ENCODE measurements at places on chromosomes 1 and 21.

DNA sequence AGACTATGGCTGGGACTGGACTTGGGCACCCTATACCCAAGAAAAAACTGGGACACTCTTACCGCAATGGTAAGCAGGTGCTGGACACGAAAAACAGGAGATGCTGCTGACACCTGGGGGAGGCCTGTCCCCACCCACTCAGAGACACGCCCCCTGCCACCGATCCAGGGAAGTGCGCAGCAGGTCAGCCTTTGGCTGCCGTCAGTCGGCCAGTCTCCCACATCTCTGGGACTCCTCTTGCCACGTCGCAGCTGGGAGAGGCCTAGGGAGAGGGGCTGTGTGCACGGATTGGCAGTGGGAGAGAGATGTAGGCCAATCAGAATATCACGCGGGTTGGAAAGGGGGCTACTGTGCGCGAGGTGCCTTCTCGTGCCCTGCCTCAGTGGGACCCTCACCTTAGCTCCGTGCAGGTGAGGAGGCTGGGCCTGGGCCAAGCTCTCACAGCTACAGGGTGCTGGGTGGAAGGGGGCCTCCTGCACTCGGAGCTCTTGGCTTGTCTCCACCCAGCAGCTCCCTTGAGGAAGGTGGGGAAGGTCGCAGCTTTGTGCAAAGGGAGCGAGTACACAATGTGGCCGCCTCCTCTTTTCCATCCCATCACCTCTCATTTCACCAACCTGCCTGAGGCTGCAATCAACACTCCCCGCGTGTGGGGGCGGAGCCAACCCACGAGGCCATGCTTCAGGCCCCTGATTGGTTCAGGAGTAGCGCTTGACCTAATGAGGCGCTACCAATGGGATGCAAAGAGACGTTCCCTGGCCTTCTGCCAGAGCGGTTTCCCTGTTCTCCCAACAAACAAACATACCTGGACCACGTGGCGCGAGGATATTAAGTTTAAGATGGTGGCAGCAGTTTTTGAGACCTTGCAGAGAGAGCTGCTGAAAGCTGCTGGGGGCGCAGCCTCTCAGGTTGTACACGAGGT, 25.7 kb upstream of the LDLRAP1 start:
- DNase-seq, result no peak

DNA sequence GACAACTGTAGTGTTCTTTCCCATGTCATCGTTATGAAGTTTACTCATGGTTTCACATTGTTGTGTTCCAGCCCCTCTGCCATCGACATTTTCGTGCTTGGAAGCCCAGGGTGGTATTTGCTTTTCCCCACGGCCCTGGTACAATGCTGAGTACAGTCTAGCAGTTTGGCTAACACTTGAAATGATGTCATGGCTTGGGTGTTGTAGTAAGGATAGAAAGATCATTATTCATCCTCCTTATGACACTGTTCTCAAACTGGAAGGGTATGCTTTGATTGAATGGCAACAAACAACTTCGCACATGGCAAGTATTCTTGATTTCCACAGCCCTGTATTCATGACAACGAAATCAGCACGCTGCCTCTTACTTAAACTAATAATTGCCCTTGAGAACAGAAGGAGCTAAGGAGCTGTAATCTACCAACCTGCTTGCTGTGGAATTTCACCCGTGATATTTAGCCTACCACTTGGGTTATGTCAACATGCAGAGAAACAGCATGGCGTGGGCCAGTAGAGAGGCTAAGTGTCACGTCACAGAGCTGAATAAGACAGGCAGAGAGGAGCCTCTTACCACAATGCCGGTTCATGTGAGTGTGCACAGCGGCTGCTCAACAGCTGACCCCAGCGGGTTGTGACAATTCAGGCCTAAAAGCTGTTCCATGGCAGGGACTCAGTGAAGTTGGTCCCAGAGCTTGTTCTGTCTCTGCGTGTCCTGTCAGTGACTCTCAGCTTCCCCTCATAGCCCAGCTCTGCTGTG, 73.9 kb downstream of the KCNJ6 start:
- DNase-seq, result no peak

- DNase-seq, result peak; percentile 45
Observed at GRCh38 chr1:55631509-55631908, 416.3 kb upstream of the USP24 start.

DNA sequence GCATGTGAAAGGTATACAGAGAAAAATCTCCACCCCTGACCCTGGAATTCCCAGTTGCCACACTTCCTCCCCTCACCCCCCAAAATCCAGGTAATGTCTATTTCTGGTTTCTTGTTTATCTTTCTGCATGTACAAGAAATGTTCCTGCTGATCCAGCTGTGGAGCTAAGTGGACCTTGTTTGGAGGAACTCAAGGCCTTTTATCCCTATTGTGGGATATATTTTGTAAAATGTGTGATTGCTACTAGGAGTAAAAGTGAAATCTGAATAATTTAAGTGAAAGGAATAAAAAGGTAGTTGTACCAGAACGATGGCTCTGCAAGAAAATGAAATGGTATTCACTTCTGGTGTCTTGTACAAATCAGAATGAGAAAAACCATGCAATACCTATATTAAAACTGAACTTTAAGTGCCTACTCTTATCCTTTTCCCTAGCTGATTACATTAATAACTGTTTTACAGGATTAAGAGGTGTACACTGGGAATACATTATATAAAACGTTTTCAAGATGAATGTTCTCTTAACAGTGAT, 3.0 kb downstream of the SPEN start:
- DNase-seq, result no peak

DNA sequence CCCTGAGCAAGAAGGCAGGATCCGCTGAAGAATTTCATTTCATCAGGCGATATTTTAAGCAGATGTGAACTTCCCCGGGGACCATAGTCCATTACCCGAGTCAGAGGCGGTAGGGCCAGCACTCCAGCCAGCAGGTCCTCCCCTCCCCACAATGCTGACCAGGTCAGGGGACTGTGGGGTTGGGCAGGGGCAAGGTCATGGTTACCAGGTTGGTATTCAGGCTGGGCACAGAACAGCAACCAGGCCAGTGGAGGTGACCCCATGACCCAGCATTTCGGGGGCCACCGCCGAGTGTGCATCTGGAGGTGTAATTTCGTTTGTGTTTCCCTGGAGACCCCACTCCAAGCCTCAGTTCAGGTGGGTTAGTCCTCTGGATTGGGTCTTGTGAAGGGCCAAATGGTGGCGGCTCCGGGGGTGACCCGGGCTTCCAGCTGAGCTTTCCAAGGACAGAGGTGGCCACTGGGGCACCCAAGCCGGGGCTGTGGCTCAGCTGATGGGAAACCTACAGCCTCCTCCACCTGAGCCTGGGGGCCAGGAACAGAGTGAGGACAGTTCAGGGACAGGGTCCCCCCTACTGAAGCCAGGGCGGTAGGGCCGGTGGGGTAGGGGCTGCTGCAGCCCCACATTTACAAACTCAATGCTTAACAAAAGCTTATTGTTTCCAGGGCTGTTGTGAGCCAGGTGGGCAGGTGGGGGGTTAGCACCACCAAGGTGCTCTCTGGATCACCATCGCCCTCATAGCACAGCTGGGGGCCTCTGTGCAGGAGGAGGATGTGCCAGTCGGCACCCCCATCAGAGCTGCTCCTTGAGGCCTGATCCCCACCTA, 2.8 kb downstream of the PRDM16 start:
- DNase-seq, result no peak

- no peak for DNase-seq
Observed at GRCh38 chr1:2352341-2352896, 38.9 kb downstream of the MORN1 start.

DNA sequence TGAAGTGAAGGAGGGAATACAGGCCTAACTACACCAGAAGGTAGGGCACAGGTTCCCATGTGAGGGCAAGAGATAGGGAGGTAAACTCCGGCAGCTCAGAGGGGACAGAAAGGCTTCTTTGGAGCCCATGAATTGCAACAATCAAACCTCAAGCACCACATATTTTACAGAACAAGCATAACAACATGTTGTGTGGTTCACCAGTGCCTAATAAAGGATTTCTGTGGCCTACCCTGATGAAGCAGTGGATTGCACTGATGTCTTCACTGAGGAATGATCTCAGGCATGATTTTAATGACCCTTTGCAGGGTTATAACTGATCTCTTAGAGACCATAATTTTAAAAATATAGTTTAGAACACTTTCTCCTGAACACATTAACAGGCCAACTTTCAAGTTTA, 77.4 kb downstream of the RUNX1 start:
- DNase-seq, result peak; percentile 71

DNA sequence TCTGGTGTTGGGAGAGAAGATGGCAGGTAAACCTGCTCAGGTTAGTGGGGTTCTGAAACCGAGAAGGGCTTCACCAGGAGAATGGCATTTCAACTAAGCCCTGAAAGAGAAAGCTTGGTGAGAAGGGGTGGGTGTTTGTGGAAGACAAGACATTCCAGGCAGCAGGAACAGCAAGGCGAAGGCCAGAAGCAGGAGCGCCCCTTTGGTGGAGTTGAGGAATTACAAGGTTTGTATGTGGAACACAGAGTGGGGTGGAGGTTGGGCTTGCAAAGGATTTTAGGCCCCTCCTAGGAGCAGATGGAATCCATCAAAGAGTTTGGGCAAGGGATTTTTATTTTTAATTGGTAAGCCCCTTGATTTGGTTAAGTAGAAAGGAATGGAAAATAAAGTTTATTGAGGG, 24.8 kb upstream of the ELOA start:
- DNase-seq, result peak; percentile 36

Data from AG10803 (cell line).